Stimulated activated CD4-positive, alpha-beta T cell treated with anti-CD3 and anti-CD28 coated beads, Interleukin-4, amount 100 ng/mL, for 48 hours (primary cell): ENCODE measurements at places on chromosomes 11 and 22.

GRCh38 chr11:15112131-15112541 is 2.6 kb upstream of the INSC start:
- DNase-seq, result no peak

DNA sequence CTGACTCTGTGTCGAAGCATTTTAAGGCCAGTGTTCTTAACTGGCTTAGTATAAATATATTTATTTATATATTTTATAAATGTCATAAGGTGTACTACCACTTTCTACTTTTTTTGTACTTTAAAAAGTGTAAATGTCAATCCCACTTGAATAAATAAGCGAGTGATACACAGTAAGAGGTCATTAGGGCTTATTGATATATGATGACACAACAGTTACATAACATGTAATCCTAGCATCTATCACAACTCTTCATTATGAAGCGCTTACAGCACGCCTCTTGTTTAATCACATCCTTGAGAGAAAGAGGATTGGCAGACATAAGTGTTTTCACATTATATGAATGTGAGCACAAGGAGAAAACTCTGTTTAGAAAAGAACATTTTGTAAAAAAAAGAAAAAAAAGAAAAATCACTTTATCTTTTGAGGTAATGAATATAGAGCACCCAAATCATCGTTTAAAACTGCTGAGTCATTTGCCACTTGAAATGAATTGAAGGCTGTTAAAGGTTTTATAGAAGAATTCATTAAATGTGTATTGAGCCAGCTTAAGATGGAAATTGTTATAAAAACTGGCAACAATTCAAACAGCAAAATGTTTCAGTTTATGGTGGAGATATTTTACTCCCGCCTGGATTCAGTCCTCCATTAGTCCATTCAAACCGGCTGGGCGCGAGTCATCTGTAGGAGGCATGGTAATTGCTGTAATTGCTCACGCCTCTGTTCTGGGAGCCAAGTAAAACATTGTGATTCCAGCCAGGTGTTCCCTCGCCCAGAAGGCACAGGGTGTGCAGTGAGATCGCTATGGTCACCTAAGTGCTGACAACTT is 627.3 kb upstream of the KIRREL3 start:
- DNase-seq, result no peak

- DNase-seq, result no peak
Observed at GRCh38 chr11:111788051-111788450, 21.9 kb upstream of the PPP2R1B start.

DNA sequence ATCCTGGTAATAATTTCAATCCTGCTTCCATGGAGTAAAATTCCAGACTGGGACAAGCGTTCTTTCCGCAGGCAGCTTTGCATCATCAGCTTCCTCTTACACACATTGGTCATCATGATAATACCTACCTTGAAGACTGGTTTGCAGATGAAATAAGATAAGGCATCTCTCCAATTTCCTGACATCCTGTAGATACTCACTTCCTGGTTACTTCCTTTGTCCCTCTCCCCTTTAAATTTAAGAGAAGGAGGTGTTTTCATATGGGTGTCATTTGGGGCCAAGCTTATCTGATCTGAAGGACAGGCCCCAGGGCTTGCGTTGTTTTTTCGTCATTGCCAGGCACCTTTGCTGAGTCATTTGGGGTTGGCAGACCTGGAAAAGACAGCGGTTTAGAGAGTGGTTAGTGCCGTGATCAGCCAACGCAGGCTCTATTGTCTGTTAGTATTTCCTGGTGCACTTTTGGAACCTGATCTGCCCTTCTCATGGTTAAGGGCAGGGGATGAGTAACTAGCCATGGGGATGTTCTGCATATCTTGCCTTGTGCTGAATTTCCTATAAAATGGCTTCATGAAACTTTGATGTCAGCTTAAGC is 24.1 kb downstream of the GRAMD1B start:
- peak; percentile 39 for DNase-seq

GRCh38 chr11:77789061-77789730 is 31.3 kb downstream of the RSF1 start:
- no peak for DNase-seq

GRCh38 chr11:92225125-92225567 is 528 bp downstream of the FAT3 start:
- no peak for DNase-seq

- DNase-seq, result no peak
Observed at GRCh38 chr22:37203354-37204044, 8.8 kb downstream of the SSTR3 start.

DNA sequence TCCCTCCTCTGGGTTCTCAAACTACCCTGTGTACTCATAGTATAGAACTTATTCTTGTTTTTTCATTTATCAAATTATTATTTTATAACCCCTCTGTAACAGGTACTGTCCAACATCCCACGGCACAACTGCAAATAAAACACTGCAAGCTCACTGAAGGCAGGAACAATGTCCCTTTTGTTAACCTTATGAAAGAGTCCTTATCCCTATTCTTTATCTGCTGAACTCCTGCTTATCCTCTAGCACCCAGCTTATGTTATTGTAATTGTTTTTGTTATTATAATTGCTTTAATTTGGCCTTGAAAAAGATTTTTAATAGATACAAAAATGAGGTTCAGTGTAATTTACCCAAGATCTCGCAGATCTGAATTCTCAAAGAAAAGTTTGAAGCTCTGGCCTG is 130.4 kb downstream of the MSANTD4 start:
- DNase-seq, result no peak

- DNase-seq, result no peak
Observed at GRCh38 chr11:9616042-9616675, 42.7 kb downstream of the WEE1 start.

GRCh38 chr22:24191381-24191841 is 10.1 kb downstream of the SUSD2 start:
- DNase-seq, result no peak

- DNase-seq, result no peak
Observed at GRCh38 chr22:31230871-31231621, 18.9 kb downstream of the LIMK2 start.

- DNase-seq, result no peak
Observed at GRCh38 chr22:45502215-45503049, at the start of gene FBLN1. TSS of gene FBLN1 (plus strand) at chr22:45502883. CDS start at chr22:45502986, 103 bp downstream.

- DNase-seq, result no peak
Observed at GRCh38 chr11:33624083-33624482, 76.5 kb downstream of the C11orf91 start.

DNA sequence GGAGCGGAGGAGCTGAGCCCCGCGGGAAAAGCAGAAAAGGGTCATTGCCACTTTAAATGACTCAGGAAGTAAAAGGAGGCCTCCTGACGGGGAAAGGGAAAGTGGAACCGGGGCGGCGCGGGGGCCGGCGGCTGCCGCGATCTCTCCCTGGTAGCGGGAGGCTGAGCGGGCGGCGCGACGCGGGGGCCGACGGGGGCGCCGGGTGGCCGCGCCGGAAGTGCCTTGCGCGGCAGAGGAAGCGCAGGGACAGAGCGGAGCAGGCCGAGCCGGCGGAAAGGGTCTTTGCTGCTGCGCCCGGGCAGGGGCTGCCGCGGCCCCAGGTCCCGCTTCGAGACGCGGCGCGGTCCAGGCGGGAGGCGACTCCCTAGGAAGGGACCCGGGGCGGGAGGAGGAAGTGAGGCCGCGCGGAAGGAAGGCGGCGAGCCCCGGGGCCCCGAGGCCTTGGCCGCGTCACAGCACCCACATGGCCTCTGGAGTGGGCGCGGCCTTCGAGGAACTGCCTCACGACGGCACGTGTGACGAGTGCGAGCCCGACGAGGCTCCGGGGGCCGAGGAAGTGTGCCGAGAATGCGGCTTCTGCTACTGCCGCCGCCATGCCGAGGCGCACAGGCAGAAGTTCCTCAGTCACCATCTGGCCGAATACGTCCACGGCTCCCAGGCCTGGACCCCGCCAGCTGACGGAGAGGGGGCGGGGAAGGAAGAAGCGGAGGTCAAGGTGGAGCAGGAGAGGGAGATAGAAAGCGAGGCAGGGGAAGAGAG is at the start of gene TRIM44:
TSS of gene TRIM44 (plus strand) at position 127 of the 759 bp plus-strand sequence. CDS start at position 464, 337 bp downstream.
- peak; percentile 74 for DNase-seq

GRCh38 chr11:85348945-85349344 is 278.2 kb downstream of the DLG2 start:
- DNase-seq, result no peak

- no peak for DNase-seq
Observed at GRCh38 chr22:37100589-37101127, 8.9 kb downstream of the TMPRSS6 start.

- DNase-seq, result no peak
Observed at GRCh38 chr11:3092603-3093141, 35.4 kb upstream of the CARS1 start.

DNA sequence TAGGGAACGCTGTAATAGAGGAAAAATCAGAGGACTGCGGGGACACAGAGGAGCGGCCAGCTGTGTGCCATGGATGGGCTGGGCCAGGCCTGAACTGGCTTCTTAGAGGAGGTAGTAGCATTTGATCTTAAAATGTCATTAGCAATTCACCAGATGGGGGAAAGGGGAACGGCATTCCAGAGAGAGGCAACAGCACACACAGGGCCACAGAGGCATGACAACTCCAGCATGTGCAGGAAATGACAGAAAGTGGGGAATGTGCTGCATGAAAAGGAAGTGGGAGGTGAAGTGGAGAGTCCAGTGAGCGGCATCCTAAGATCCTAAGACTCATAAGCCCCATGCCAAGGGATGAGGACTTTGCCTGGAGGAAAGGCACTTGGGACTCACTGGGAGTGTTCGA is 69.0 kb downstream of the UBASH3B start:
- DNase-seq, result no peak

DNA sequence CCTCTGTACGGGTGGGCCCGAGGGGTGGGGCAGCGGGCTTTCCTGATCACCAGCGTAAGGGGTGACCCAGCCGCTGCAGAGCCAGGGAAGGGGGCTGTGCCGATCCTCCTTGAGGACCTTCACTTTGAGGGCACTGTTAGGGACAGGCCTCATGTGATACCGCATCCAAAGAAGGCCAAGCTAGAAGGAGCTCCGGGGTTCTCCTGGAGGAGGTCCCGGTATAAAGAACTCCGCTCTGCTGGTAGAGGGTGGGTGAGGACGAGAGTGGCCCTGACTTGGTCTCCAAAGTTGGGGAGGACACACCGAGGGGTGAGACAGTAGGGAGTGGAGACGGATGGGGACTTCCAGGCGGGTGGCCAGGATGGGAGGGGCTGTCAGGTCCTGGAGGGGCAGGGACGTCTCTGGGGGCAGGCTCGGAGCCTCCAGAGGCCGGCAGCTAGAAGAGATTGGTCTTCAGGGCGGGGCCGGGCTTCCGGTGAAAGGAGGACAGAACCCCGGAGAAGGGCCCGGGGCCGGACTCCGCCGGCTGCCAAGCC is 4.6 kb downstream of the PHOX2A start:
- DNase-seq, result no peak
